ENCODE measurements at places on chromosomes 3 and 15. TPM values are rescaled to one million over a fixed set of nuclear protein-coding genes. Genes with fewer than 3 reads are reported as not detected.
A peak's percentile ranks its signal among the peaks of the same experiment; 100 is the strongest.

Gene TICRR
- 3.0 TPM for total RNA-seq

- no peak for DNase-seq
Observed at GRCh38 chr3:156456771-156457224, 98.1 kb downstream of the SSR3 start.

GRCh38 chr3:5232570-5232969 lies 45.1 kb downstream of the EDEM1 start:
- DNase-seq, result no peak

DNA sequence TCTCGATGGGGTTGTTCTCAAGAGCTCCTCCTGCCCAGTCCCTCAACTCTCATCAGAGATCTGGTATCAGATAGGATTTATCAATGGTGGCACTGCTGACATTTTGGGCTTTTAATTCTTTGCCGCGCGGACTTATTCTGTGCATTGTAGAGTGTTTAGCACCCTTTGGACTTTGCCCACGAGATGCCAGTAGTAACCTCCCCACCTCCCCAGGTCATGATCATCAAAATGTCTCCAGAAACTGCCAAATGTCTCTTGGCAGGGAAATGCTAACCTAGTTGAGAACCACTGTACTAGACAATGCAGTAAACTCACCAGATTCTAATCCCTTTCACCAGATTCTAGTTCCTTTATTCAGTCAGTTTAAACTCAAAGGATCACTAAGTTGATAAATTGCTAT lies 24.0 kb downstream of the SLC27A2 start:
- DNase-seq, result no peak

- no peak for DNase-seq
Observed at GRCh38 chr15:63067976-63068743, 25.6 kb downstream of the TPM1 start.

- no peak for DNase-seq
Observed at GRCh38 chr3:50164481-50164880, 9.4 kb downstream of the SEMA3F start.

DNA sequence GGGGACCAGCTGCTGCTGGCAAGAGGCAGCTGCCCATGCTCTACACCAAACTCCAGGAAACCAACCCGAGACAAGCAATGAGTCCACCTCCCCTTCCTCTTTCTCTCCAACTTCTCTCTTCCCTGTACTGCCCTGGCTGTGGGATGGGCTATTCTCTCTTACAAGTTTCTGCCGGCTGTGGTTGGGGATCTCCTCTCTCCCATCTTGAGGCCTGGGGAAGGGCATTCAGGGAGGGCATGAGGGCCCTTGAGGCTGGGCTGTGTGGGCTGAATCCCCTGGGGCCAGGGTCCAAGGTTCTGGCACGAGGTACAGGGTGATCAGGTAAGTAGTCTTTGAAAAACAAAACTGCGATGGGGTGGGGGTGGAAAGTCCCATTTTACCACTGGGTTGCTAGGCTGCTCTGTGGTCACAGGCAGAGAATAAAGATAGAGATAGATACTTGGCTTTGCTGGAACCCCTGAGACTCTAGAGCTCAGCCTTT lies 32.3 kb upstream of the CTSH start:
- DNase-seq, result no peak

Gene PRRT3
- 2.4 TPM for total RNA-seq

Gene CCR3
- 0.60 TPM for total RNA-seq

DNA sequence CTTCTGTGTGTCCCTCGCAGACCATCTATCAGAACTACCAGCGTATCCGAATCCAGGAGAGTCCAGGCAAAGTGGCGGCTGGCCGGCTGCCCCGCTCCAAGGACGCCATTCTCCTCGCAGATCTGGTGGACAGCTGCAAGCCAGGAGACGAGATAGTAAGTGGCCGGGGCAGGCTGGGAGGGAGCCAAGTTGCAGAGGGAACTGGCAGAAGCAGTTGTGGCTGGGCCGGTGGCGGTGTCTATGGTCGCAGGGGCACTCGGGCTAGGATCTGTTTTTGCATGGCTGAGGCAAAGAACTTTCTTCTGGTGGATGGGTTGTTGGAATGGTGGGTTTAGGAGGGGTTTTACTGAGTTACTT lies 10.1 kb downstream of the MCM2 start:
- DNase-seq, result peak; percentile 70

- no peak for DNase-seq
Observed at GRCh38 chr15:36362509-36362915, 216.9 kb upstream of the CDIN1 start.

All from spleen (tissue), 13 donors.